ENCODE measurements at places on chromosomes 2 and 18.

DNA sequence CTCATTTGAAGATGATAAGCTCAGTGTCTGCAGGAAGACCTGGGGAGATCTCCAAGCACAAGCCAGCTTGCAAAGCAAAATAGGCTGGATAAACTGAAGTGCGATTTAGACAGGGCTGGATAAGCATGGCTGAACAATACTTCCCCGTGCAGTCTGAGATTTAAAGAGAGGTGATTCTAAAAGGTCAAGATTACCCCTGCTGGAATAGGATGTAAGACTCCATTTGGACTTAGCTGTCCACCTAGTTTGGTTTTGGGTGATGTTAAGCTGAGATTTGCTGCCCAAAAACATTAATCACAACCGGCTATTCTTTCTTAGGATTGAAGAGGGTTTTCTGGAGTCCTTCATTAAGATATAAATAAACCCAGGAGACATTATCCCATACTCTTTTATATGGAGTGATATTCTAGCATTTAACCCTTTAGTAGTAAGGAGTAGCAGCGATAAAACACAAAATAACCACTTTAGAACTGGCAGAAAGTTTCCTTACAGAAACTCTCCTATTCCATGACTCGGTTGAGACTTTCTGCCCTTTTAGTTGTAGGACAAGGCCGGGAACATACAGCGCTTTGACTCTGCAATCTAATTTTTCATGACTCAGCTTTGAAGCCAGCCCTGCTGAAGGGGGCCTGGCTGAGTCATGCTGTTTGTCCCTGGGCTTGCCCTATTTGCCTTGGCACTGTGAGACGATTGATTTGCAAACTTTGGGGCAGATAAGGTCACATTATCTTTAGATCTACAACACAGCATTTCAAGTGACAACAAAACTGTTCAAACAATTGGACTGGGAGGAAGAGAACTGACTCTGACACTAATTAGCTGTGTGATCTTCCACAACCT lies 238.2 kb downstream of the GCA start:
- no peak for DNase-seq

DNA sequence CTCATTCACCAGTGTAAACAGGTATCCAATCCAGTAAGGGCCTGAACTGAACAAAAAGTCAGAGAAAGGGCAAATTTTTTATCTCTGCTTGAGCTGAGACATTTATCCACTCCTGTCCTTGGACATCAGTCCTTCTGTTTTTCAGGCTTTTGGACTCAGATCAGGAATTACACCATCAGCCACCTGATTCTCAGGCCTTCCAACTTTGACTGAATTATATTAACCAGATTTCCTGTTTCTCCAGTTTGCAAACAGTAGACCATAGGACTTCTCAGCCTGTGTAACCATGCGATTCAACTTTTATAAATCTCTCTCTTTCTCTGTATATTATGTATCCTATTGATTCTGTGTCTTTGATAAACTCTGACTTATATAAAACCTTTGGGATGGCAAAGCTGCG lies 289.3 kb upstream of the CDH2 start:
- no peak for DNase-seq

- DNase-seq = no peak
Observed at GRCh38 chr2:176251928-176252327, 17.3 kb upstream of the MTX2 start.

GRCh38 chr2:1680222-1681016 lies 63.9 kb downstream of the PXDN start:
- DNase-seq = no peak

- DNase-seq = no peak
Observed at GRCh38 chr2:149652526-149652925, 65.0 kb upstream of the MMADHC start.

DNA sequence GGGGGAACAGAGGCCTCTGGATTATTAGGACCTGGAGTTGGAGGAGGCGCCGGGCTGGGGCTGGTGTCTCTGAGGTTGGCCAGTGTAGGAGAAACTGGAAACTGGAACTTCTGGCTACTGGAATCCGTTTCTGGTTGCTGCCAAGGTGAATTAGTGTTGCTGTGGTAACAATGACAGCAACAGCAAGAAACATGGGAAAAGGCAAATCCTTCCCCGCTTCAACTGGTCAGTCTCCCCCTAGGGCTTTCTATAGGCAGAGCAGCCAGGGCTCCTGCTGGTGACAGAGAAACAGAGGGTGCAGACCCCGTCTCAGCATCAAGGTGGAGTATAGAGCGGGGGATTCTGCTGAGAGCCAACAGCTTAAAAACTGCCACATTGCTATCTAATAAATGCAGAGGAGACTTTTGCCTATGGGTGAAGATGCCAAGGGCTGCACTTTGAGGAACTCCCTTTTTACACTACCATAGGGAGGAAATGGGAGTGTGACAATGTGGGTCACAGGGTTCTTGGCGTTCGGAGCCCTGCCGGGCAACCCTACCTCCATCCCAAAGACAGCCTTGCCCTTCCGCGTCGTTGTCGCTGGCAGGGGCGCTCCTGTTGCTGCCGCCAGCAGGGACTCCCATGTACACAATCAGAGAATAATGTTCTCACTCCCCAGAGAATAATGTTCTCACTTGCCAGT lies 81.4 kb upstream of the CABLES1 start:
- no peak for DNase-seq

DNA sequence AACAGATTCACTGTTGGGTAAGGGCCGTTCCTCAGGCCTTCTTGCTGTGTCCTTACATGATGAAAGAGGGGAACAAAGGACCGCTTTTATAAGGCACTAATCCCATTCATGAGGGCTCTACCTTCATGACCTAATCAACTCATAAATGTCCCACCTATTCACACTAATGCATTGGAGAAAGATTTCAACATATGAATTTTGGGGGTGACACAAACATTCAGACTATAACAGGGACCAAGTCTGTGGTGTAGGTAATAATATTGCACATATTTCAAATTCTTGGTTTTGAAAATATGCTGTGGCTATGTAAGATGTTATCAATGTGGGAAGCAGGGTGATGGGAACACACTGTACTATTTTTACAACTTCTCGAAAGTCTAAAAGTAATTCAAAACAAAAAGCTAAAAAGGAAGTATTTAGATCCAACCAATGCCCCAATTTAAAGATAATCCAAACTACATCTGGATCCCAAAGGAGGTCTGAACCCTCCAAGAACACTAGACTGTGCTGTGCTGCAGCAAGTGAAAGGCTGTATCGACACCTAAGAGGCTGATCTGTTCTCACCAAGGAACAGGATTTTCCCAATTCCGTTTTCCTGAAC lies 82.4 kb upstream of the TGIF1 start:
- no peak for DNase-seq

GRCh38 chr2:45649462-45649857 lies 2.0 kb upstream of the PRKCE start:
- DNase-seq = no peak

DNA sequence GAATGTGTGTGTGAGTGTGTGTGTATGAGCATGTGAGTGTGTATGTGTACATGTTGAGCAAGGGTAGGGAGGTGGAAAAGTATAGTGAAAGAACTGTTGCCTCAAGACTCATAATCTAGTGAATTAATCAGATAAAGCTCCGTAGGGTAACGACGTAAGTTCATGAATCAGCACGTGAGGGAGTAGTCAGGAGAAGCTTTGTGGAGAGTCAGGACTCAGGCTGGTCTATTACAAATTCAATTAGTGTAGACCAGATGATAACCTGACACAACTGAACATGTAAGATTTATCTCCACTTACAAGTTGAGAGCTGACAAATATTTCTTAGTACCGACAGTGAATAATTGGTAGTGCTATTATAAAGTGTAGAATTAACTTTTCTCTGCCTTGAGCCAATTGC lies 194.5 kb downstream of the RAD51AP2 start:
- no peak for DNase-seq

DNA sequence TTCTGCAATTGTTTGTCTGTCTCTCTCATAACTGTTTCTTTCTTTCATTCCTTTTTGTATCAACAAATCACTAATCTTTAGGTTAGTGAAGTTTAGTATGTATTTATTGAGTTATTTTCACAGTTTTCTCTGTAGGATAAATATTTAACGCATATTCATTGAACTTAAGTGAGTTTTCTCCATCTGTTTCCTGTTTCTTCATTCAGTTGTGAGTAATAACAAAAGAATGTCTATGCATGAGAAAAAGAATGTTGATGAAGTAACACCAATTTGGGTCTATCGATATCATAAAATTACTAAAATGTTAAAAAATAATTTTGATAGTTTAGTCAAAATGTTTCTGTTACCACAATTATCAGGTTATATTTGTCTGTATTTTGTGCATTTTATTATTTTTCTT lies 948.0 kb downstream of the DSC3 start:
- DNase-seq = peak; percentile 1

GRCh38 chr2:65358678-65359400 lies 73.6 kb downstream of the SPRED2 start:
- no peak for DNase-seq
